ENCODE measurements at places on chromosomes 7 and 10.
A peak's percentile ranks its signal among the peaks of the same experiment; 100 is the strongest.

- DNase-seq, result no peak
These were observed 7.3 kb downstream of the TSPAN15 start for GRCh38 chr10:69458430-69459100.

DNA sequence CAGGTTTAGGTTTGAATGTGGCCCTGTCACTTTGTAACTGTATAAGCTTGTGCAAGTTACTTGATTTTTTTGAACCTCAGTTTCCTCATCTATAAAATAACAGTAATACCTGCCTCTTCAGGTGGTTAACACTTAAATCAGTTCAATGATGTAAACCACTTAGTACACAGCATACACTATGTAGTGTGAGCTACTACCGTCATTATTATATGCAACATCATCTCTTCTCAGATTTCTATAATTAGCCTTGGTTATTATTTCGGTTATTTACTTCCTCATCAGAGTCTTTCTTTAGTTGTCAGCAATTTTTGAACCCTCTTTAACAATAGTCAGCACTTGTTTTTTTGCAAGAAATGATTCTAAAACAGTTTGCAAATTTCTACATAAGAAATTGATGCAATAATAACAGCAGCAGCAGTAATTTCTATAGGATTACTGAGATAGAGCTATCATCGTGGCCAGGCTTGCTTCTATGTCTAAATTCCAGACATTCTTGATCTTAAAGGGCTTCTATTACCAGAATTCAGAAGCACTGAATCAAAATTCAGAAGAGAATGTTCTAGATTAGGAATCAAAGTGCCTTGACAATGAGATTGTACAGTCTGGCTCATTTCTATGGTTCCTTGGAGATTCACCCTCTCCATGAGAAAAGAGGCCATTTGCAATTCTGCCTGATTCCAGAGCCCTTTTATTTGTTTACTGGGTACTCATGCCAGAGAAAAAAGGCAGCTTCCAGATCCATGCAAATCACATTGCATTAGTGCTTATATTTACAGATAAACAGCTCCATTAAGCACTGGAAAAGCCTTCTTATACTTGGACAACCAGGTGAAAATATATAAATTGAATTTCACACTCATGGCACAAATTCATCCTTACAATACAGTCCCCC lies 25.0 kb upstream of the WDR11 start:
- DNase-seq, result no peak

DNA sequence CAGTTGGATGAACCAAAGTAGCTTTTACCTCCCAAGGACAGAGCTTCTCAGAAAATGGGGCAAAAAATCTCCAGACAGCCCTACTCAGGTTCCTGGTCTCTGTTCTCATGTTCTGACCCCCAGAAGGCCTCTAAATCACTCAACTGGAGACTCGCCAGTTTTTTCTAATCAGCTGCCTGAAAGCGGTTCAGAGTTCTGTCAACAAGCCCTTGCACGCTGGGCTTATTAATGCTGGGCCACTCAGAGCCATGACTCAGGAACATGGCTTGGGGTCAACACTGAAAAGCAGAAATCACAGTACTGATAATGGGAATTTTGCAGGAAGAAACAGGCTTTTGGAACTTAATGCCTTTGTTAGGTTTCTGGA lies 15.3 kb downstream of the ECHDC3 start:
- DNase-seq, result no peak

- DNase-seq, result no peak
These were observed 754.8 kb downstream of the KCNMA1 start for GRCh38 chr10:76882796-76883195.

- no peak for DNase-seq
These were observed 1221.5 kb upstream of the SORCS1 start for GRCh38 chr10:108385963-108386362.

- DNase-seq, result no peak
These were observed 38.0 kb downstream of the RAB18 start for GRCh38 chr10:27541796-27542729.

GRCh38 chr10:60098677-60099601 lies 192.6 kb upstream of the CCDC6 start:
- no peak for DNase-seq

DNA sequence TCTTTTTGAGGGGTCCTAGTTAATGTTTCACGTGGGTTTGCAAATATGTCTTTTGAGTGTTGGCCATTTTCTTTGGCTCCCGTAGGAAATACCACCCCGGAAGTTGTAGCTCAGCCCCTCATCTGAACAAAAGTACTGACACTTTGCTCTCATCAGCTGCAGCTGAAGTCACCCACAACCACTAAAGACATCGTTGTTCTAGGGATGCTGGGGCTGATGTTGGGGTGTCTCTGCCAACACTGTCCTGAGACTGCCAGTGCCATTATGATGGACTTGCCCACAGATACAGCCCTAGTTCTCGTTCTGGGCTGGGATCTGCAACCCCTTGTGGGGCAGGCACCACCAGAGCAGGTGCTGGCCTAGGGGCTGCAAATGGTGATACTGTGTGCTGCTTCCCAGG lies 82.6 kb upstream of the ARHGAP21 start:
- DNase-seq, result no peak

DNA sequence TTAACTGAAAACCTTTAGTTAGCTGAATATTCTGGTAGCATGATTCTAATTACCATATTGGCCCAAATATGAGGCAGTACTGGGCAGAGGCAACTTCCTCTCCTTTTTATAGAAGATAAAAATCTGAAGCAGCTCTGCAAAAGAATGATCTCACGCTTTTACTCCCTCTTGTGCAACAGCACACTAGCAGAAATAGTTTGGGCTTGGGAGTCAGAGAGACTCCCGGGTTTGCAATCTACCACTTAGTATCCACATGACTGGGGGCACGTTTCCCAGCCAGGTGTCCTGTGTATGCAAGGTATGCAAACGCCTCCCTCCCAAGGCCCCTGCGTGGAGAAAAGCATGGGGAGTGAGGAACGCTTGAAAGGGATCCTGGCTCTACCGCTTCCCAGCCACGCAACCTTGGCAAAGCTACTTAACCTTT lies 47.2 kb upstream of the RHEB start:
- no peak for DNase-seq

- DNase-seq, result no peak
These were observed 1.2 kb upstream of the WDFY4 start for GRCh38 chr10:48683424-48683823.

DNA sequence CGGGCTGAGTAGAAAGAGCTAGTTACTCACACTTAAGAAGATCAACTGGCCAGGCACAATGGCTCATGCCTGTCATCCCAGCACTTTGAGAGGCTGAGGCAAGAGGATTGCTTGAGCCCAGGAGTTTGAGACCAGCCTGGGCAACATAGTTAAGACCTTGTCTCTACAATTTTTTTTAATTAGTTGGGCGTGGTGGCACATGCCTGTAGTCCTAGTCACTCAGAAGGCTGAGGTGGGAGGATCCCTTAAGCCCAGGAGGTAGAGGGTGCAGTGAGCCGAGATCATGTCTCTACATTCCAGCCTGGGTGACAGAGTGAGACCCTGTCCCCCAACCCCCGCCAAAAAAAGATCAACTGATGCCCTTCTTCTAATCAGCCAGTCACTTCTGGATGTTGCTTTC lies 74.6 kb upstream of the ATP6V0A4 start:
- no peak for DNase-seq

DNA sequence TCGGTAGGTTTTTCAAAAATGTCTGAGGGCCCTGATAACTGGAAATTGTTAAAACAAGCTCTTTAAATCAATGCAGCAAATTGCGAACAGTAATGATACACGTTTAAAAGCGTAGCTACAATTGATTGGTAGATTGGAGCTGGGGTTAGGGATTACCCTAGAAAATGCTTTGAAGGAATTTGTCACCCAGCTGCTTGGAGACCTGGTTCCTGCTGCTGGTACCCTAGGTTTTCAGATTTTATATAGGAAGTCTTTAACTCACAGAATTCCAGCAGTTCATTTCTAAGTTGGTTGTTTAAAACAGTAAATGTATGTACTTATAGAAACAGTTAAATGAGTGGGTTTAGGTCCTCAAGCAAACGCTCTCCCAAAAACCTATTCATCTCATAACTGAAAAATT lies 1.5 kb downstream of the HECTD2 start:
- DNase-seq, result no peak

DNA sequence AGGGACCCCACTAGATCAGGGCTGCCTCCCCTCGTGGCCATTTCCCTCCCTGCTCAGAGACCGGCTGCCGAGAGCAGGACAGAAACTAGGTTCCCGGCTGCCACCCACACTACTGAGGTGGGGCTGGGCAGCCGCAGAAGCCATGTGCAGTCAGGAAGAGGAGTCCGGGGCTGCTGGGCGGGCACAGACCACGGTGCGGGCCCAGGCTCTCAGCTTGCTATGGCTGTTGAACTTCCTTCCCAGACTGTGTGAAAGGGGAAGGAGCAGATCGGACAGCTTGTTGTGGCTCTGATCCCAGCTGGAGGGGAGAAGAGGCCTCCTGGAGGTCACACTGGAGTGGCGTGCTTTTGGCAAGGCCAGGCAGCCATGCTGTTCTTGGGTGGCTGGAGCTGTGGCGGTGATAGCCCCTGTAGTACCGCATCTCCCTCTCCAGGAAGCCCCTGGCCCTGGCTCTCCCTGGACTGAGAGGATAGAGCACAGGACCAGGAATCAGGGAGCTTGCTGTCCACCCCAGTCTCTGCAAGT lies 56.8 kb downstream of the HK1 start:
- peak; percentile 21 for DNase-seq

DNA sequence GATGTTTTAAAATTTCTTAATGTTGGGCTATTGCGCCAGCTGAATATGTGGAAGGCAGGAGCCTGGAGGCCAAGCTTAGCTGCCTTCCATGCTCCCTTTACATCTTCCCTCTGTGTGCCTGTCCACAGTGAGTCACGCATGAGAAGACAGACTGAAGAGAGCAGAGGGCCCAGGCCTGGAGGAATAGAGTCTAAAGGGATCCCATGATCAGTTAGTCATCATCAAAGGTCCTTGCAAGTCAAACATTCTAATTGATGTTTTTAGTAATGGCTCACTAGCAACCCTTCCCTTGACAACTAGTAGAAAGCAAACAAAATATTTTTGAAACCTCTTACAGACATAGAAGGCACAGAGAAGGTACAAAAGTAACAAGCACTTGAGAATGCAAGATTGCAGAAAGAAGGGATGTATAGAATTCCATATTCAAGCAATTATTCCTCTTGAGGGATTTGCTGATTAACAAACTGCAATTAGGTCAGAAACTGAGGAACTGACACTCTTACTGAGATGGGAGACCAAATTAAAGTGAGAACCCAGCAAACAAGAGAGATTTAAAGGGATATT lies 30.7 kb upstream of the APBB1IP start:
- no peak for DNase-seq

DNA sequence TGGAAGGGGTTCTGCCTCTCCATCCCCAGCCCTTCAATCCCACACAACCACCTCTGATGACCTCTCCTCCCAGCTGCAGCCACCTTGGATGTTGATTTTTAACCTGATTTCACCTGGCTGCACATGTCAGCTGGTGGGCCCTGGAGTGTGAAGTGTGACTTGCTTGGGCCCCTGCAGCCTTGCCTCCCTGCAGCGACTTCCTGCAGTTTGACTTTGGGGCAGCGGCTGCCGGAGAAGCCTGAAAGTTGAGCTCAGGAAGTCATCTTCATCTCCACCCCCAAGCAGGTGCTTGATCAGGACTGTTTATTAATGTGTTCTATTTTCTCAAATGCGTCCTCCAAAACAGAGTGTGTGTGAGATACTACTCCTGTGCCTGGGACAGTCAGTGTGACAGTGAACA lies 675.2 kb upstream of the GALNT17 start:
- DNase-seq, result no peak

GRCh38 chr10:114632869-114633715 lies 25.0 kb downstream of the ABLIM1 start:
- DNase-seq, result no peak

- no peak for DNase-seq
These were observed 121.8 kb downstream of the KMT2C start for GRCh38 chr7:152313831-152314604.

GRCh38 chr7:99209781-99210180 lies 1.9 kb upstream of the KPNA7 start:
- no peak for DNase-seq

GRCh38 chr10:28445516-28445915 lies 87.4 kb upstream of the WAC start:
- no peak for DNase-seq

DNA sequence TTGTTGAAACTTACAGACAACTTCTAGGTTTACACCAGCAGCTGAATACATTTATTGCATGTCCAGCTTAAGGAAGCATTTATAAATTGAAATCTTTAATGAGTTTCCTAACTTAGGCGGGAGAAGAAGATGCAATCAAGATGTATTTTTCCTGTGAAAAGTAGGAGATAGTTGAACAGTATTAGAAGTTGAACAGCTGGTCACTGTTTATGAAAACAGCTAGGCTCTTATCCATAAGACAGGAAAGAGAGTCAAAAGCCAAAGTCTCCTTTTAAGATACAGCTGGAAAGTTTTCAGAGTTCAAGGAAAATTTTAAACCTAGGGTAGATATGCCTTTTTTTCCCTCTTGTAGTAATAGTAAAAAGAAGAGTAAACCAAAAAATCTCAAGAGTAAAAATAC lies 236.1 kb upstream of the FERD3L start:
- DNase-seq, result no peak

DNA sequence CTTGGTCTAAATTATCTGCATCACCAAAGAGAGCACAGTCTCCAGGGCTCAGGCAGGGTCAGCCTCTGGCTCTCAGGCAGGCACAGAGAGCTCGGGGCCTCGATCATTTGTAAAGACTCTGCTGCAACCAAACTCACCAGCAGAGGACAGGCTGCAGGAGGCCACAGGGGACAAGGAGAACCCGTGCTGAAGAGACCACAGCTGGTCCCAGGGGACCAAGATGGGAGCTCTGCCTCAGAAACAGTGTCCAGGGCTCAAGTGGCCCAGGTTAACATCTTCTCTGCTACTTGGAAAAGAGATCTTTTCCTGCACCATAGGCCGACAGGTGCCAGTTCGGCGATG lies 543.2 kb downstream of the PTPRN2 start:
- DNase-seq, result no peak

DNA sequence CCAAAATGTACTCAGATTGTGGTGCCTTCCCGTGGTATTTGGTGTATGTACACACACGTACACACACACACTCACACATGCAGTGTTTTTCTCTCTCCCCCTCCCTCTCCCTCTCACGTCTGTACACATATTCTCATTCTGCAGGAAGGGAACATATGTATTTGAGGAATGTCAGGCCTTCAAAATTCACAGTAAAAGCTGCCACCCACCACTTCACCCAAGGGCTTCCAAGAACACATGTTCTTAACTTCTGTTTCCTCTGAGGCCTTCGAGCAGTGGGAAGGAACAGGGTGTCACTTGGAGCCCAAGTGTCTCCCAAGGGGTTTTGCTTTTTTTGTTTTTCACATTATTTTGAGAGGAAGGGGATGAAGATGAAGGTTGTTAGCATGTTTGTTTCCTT lies 198.9 kb downstream of the TCF7L2 start:
- DNase-seq, result no peak

GRCh38 chr7:144632724-144633123 lies 203.1 kb downstream of the TPK1 start:
- no peak for DNase-seq

- DNase-seq, result no peak
These were observed 255.3 kb downstream of the HGF start for GRCh38 chr7:81514546-81514945.

- DNase-seq, result no peak
These were observed 1397.6 kb downstream of the GATA3 start for GRCh38 chr10:9452056-9452455.

GRCh38 chr10:76198287-76199035 lies 767.0 kb downstream of the LRMDA start:
- DNase-seq, result no peak

GRCh38 chr10:33414841-33415240 lies 80.4 kb upstream of the NRP1 start:
- no peak for DNase-seq

Measured in stimulated activated CD8-positive, alpha-beta memory T cell treated with anti-CD3 and anti-CD28 coated beads, Interleukin-7, amount 100 ng/mL, for 4 hours (primary cell).